ENCODE measurements at places on chromosomes 2 and 18.

- no peak for DNase-seq
Measured at GRCh38 chr2:136375017-136375901, 257.3 kb upstream of the CXCR4 start.

DNA sequence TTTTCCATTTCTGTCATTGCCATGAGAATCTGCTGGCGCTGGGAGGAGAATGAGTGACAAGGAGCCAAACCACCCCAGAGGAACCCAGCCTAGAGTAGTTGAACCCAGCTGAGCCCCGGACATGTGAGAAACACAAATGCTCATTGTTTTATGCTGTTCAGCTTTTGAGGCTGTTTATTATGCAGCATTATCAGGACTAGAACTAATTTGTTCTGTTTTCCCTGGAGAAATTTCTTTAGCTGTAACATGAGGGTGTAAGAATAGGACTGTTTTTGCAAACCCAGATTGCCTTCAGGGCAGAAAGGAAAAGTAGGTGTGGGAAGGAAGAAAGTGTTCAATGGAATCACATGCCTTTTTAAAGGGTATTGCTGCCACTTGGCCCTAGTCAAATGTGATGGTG, 28.5 kb upstream of the DOCK10 start:
- no peak for DNase-seq

GRCh38 chr2:12990523-12990922, 273.8 kb downstream of the TRIB2 start:
- peak; percentile 21 for DNase-seq

- peak; percentile 42 for DNase-seq
Measured at GRCh38 chr18:49021433-49022129, 70.8 kb upstream of the SMAD7 start.

DNA sequence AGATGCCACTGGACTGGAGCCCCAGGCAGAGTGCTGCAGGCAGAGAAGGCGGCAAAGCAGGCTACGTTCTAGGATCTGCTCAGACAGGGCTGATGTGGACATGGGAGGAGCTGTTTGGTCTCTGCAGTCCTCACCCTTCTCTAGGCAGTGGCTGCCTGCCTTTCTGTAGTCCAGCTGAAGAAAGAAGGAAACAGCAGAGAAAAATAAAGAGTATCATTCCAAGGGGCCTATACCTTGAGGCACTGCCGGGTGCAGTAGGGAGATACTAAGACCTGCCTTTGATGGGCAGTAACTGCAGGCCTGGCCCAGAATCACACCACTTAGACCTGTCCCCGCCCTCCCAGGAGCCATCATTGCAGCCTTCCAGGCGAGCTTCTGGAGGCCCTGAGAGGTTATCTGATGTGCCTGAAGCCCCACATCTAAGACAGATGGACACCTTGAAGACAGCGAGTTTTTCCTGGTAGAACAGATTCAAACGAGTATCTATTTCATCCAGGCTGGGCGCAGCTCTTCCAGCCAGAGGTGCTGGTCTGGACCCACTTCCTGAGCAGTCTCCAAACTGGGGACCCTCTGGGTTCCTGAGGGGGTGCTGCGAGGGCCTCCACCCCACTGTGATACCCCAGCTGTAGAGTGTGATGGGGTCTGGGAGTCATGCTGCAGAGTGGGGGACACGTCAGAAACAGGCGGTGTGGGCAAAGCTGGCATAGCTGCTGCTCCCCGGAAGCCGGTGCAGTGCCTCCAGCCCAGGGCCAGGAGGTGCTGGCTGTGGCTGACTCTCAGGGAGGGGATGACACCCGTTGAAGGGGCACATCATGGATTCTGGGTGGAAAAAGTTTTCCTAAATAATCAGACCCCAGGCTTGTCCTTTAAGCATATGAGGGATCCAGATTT, 87.3 kb upstream of the OTOS start:
- DNase-seq: no peak

- no peak for DNase-seq
Measured at GRCh38 chr2:195695002-195695631, 38.1 kb downstream of the SLC39A10 start.

DNA sequence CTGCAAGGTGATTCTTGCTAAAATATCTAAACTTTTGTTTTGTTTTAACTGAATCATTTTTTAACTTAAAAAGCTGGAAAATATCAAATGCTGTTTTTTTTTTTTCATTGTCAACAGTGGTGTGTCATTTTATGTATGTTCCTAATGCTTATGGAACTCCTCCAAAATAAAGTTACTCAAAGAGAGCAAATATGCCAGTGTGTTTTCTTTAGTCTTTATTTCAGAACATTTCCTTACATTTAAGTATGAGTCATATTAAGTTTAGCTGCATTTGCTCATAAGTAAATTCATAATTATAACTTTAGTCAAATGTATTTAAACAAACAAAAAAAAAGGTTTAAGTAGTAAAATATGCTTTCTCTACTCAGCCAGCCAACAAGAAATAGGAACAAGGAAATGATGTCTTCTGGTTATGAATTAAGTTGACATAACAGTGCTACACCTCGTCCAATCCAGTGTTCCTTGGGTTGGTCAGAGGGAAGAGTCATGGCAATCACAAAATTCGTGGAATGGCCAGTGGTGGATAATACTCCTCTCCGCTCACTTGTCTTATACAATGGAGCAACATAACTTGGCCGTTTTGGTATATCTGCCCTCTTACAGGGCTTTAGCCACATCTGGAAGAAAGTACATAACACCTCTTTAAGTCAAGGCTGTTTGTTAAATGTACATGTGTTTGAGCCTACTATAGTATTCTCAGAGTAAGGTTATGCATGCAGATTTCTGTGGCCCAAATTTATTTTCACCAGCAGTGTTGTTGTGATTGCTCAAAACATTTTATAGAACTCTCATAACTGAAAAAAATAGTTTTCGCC, 80.7 kb downstream of the SLC39A10 start:
- no peak for DNase-seq

- no peak for DNase-seq
Measured at GRCh38 chr2:219887870-219888269, 260.4 kb downstream of the SLC4A3 start.

GRCh38 chr2:171706152-171706803, 19.0 kb downstream of the DYNC1I2 start:
- peak; percentile 77 for DNase-seq

Measured in Kasumi-1 (cell line).